ENCODE measurements at places on chromosomes 16 and 17.

- no peak for DNase-seq
These were observed 5.0 kb downstream of the ABHD15 start for GRCh38 chr17:29561554-29562517.

DNA sequence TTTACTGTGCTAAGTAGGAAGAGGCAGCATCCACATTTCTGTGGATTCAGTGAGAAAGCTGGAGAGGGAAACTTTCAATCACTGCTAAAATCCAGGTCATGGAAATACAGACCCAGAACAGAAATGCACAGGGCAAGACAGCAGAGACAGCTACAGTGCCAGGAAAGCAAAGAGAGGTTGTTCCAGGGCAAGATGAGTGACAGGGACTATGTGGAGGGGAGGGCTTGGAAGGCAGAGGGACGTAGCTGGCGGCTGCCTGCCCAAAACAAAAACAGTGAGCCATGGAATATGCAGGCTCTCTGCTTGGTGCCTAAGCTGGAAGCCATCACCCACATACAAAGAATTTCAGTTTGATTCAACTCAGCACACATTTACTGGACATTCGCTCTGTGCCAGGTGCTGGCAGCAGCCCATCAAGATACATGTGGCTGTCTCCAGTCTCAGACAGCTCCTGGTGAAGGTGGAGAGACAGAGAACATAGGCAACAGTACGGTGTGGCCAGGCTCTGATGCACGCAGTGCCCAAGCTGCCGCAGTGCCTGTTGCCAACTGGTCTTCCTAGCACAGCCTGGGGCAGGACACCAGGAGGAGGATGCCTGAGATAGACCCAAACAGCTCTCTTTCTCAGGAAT lies 88.7 kb downstream of the AIPL1 start:
- no peak for DNase-seq

GRCh38 chr16:83588070-83588469 lies 219.7 kb upstream of the HSBP1 start:
- DNase-seq = no peak

- no peak for DNase-seq
These were observed 10.2 kb downstream of the PIP4K2B start for GRCh38 chr17:38789185-38789584.

- no peak for DNase-seq
These were observed 971 bp downstream of the MINK1 start for GRCh38 chr17:4833941-4834680.

- DNase-seq = no peak
These were observed 406.0 kb downstream of the SEC14L1 start for GRCh38 chr17:77546772-77547241.

GRCh38 chr17:31467502-31468256 lies 76.2 kb downstream of the RAB11FIP4 start:
- no peak for DNase-seq

GRCh38 chr17:1137465-1137894 lies 42.3 kb downstream of the ABR start:
- DNase-seq = no peak

GRCh38 chr17:45077643-45078042 lies 16.5 kb downstream of the NMT1 start:
- no peak for DNase-seq

DNA sequence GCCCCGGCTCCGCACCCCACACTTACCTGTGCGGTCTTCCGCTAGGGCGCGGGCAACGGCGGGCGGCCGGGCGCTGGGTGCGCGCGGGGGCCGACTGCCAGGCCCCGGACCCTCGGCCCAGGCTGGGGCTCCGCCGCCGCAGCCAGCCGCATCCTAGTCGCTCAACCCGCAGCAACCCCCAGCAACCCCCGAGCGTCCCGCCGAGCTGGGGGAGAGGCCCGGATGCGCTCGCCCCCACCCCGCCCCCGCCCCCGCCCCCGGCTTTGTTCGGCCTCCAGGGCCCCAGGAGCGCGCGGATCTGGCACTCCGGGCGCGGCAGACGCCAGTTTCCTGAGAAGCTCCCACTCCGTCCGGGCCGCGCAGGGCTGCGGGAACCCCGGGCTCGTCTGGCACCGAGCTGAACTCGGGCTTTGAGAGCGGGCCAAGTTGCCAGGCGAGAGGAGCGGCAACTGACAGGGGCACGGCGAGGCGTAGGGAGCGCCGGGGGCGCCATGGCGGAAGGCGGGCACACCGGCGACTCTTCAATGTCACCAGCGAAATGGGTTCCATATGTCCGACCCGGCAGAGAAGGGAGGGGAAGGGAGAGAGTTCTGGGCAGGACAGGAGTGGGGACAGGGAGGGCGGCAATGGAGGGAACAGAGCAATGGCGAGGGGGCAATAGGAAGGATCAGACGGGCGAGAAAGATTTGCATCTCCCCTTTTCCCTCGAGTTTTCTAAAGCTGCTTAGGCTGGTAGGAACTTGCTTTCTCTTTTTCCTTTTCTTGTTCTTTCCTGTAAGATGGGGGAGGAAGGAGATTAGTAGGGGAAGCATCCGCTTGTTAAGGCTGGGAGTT lies 13.7 kb downstream of the HOXB4 start:
- no peak for DNase-seq

- no peak for DNase-seq
These were observed 4.1 kb upstream of the PHF12 start for GRCh38 chr17:28955408-28955807.

GRCh38 chr16:66841366-66841765 lies 2.8 kb upstream of the CA7 start:
- no peak for DNase-seq

- no peak for DNase-seq
These were observed 16.3 kb downstream of the LIG3 start for GRCh38 chr17:34996422-34997285.

- DNase-seq = no peak
These were observed 5.4 kb upstream of the GIP start for GRCh38 chr17:48973806-48974205.

- no peak for DNase-seq
These were observed 27.9 kb upstream of the DBNDD1 start for GRCh38 chr16:90046971-90047713.

DNA sequence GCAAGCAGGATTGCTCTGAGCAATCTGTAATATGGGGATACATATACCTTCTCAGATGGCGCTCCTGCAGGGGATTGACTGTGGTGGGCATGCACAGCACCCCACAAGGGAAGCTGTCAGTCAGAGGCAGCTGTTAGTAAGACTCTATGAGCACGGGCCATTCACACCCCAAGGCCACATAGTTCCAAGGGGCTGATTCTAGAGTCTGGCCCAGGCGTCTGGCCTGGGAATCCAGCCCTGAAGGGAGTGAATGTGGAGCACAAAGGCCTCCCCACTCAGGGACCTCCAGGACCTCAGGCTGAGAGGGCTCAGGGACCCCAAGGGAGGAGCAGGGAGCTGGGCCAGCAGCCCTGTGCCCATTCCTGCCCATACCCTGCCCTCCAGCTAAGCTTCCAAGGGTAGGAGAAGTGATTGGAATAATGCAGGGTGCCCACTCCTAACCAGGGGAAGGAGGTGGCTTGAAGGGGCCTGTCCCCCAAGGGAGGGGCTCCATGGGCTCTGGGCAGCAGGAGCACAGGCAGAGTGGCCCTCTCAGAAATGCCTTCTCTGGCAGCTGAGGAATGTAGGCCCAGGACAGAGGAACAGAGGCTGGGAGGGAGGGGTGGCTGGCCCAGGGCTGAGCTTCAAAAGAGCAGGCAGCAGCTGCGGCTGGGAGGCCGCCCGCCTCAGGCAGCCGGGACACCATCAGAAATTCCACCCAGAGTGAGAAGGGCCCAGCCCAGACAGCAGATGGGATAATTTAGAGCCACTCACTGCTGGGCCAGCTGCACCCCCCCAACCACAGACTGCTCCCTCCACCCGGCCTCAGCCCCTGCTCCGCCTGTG lies 48.9 kb upstream of the MRPS23 start:
- no peak for DNase-seq

DNA sequence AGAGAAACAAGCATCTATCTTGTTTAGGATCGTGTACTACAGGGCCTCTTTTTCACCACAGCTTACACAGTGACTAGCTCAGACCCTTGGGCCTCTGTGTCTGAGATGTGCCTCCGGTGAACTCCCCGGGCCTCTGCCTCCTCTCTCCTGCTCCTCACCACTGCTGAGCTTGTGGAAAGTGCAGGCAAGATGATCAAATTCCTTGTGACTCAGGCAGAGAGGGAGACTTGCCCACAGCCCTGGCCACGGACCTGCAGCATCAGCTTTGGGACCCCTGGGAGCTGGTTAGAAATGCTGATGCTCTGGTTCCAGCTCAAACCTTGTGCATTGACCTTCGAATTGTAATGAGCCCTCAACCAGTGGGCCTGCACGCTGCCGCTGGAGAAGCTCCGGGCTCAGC lies 79.8 kb downstream of the ZDHHC7 start:
- no peak for DNase-seq

DNA sequence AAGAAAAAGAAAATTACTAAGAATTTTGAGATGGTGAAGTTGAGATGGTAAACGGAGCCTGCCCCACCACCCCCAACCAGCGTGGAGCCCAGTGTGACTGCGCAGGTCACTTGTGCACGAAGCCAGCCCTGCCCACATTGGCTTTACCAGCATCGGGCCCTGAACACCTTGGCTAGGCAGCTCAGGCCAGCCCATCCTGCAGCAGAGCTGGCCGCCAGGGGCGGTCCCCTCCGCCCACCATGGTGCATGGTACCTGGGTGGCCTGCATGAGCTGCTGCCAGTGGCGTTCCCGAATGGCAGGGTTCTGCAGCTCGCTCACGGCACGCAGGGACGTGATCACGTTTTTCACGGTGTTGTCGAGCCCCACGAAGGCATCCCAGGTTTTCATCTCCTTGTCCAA lies 62.7 kb downstream of the DNAH17 start:
- DNase-seq = no peak

- DNase-seq = no peak
These were observed 125.2 kb downstream of the C16orf78 start for GRCh38 chr16:49498666-49499413.

GRCh38 chr17:57490111-57490845 lies 234.0 kb downstream of the MSI2 start:
- DNase-seq = no peak

DNA sequence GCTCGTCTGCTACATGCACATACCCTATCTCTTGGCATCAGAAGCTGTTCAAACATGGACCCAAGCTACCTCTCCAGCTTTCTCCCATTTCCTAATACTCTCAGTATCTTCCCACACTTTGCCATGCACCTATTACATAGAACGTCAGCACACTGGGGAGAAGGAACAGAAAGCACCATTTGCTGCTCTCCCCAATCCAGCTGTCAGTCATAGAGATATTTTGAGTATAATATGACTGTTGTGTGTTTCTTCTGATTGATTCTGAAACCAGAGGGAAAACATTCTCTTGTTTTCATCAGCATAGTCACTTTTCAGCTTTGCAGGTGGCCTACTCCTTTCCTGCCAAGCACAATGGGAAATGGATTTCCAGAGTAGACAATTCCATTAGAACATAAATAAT lies 107.1 kb downstream of the ADAMTS18 start:
- DNase-seq = no peak

DNA sequence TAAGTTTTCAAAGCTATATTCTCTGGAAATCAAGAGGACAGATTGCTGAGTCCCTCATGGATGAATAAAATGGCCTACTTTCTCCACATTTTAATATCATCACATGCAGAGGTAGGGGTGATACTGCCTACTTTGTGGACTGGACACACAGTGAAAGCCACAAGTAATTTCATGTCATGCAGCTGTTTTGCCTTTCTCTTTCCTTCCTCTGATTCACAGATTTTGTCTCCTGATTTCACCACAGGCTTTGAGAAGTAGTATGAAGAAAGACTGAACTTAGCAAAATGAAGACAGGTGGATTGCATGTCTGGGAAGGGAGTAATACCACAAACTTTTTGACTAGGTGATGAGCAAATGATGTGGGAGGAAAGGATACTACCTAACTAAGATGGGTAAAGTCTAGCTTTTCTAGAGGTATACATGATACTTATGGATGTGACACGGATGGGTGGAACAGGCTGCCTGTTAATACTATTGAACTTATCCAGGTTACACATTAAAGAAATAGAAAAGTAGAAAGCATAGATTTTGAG lies 478.4 kb upstream of the GOT2 start:
- no peak for DNase-seq

- DNase-seq = no peak
These were observed 119.3 kb upstream of the WSCD1 start for GRCh38 chr17:5950878-5951277.

DNA sequence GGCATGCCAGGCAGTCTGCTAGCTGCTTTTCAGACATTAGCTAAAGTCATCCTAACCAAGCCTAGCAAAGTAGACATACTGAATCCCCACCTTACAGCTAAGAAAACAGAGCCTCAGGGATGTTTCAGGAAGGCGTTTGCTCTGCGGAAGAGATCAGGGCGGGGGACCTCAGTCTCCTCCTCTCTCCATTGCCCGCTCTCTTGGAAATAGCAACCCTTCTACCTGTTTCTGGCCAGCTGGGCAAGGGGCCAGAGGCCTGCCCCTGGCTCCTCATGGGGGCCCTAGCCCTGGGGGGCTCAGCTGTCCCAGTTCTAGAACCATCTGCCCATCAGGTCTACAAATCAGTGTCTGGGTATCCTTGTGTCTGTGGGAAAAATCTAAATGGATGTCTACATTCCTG lies 14.5 kb downstream of the PITPNM3 start:
- no peak for DNase-seq

- no peak for DNase-seq
These were observed 41.7 kb downstream of the SLC5A11 start for GRCh38 chr16:24887472-24887871.

- no peak for DNase-seq
These were observed 7.1 kb upstream of the CMTM4 start for GRCh38 chr16:66703406-66704215.

GRCh38 chr17:82358465-82359350 lies at the start of gene TEX19:
TEX19 (plus strand) TSS chr17:82359247; CDS start chr17:82362151, 2,904 bp downstream.
- DNase-seq = no peak

DNA sequence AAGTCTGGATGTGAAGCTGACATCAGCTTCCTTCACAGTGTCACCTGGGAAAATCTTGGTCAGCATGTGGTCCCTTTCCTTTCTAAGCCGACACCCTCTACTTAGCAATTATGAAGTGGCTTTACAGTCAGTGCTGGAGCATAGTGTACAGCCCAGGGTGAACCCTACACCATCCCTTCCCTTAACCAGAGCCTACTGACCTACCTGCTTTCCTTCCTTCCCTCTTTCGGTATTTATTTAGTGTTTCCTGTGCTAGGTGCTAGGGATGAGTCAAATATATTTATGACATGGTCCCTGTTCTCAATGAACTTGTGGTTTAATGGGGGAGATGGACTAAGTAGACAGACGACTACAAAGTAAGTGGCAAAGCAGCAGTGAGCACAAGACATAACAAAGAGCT lies 77.5 kb downstream of the CDK5R1 start:
- no peak for DNase-seq

All from GOT3 (cell line).